ENCODE measurements at places on chromosomes 6 and 20.

GRCh38 chr6:6920114-6920986, 187.4 kb upstream of the RREB1 start:
- no peak for DNase-seq

GRCh38 chr6:163414946-163415619, 565 bp downstream of the QKI start:
- no peak for DNase-seq

DNA sequence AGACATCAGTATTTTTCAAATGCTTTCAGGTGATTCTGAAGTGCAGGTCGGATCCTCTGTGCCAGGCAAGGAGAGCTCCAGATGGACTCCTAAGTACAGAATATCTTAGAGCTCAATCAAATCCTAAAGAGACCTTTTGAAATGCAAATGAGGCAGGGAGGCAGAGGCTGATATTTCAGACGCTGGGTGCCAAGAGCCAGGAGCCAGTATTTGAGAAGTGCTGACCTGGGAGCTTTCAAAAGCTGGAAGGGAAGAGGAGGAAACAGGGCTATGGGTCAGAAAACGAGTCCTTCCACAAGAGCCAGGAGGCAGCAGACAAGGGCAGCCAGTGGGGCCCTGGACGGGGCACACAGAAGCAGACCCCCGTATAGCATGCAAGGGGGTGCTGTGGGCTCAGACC, 46.1 kb upstream of the DSN1 start:
- no peak for DNase-seq

DNA sequence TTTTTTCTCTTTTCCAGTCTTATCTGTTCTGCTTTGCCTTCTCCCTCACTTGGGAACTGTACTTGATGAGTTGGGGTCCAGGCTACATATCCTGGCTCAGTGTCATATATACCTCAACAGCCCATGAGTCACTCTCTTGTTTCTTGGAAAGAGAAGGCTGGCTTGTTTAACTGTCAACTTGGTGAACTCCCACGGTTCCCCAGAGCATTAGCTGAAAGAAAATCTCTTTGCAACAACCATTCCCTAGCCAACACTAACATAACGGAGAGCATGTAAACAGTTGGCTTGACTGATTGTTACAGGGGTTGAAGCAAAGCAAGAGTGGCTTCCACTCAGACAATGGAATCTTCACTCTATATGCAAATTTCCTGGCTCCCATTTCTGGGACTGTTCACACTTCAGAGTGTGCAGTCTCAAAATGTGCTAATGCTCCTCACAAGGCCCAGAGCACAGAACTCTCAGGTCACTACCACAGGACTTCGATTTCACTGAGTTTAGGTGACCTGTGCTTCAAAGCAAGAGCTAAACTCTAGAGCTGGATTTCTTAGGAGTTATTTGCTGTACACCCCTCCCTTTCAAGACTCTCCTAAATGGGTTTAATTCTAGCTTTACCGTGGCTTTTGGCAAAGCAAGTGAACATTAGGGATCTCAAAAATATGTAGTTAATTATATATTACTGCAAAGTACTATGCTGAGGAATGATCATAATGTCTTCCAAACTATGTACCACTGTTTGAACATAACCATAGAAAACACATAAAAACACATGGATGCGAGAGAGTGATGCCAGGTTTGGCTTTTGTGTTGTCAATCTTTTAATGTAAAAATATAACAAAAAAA, 609.8 kb downstream of the RFPL4B start:
- no peak for DNase-seq

DNA sequence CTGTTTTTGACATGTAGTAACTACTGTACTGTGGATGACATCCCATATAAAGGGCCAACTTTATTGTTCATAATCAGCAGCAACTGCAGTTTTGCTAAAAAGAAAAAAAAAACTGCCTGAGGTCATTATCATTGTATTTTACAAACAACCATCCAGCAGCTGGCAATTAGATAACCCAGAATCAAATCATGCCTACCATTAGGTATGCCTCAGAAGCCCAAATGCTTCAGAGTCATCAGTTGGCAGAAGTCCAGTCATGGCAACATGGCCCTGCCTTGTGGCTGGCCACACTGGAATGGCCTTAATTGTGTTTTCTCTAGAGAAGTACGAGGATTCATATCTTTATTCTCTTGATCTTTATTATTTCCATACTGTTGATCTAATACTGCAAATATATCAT, 462.4 kb upstream of the NRSN1 start:
- no peak for DNase-seq

- no peak for DNase-seq
Measured at GRCh38 chr6:126118936-126119335, 132.6 kb downstream of the TRMT11 start.

- no peak for DNase-seq
Measured at GRCh38 chr6:117130125-117130524, 135.2 kb upstream of the VGLL2 start.

DNA sequence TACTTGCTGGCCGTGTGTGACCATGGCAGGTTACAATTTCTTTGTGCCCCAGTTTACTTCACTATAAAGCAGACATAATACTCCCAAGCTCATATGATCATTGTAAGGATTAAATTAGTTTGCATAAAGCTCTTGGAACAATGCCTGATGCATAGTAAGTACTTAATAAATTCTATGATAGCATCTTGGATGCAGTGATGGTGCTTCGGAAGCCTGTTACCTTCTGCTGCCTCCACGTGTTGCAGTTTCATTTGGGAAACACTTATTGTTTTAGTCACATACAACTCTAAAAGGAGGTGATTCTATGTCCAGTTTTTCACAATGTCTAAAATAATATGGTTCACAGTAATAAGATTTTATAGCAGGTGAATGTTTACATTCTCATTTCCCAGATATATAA, 343.9 kb downstream of the NRN1 start:
- no peak for DNase-seq

DNA sequence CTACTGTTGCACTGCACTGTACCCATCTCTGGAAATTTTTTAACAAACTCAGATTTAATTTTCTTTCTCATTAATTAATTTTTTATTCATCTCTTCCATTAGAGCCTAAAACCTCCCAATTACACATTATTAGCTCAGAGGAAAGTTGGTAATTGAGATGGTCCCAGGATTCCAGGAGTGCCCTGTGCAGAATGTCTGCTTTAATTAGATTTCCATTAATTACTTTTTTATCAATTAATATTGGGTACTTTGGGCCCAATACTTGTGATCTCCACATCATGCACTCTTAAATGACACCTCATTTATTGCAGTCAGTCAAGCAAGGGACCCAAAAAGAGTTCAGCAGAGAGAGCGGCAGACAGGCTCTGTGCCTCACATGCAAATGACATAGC, 232.0 kb downstream of the PTPRT start:
- no peak for DNase-seq
